ENCODE measurements at places on chromosomes 1 and 21.
A peak's percentile ranks its signal among the peaks of the same experiment; 100 is the strongest.

DNA sequence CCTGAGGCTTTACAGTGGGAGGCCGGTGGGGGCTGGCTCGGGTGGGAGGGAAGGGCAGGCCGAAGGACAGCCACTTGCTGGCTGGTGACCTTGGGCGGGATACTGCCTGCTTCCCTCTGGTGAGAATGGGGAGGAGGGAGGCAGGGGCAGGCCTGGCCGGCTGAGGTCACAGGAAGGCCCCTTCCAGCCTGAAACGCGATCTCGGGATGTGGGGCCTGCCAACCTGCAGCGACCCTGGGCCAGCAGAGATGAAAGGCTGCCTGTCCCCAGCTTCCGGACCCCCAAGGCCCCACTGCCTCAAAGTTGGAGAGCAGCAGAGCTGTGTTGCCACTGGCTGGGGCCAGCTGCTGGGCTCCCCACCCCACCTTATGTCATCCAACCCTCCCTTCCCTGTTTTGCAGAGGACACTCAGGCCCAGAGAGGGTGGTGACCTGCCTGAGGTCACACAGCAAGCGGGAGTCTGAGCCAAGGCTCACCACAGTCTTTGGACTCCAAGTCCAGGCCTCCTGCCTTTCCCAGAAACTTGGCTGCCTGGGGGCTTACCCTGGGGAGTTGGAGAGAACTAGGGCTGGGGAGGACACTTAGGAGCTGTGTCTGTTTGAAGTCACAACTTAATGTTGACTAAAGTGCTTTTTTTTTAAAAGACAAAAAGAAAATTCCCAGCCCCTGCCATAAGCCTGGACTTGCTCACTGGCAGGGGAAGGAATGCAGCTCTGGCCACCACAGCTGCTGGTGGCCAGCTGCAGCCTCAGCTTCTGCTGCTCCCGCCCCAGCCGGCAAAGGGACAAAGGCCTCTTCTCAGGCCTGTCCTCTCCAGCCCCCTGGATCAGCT lies 14.8 kb upstream of the WASF2 start:
- no peak for DNase-seq

DNA sequence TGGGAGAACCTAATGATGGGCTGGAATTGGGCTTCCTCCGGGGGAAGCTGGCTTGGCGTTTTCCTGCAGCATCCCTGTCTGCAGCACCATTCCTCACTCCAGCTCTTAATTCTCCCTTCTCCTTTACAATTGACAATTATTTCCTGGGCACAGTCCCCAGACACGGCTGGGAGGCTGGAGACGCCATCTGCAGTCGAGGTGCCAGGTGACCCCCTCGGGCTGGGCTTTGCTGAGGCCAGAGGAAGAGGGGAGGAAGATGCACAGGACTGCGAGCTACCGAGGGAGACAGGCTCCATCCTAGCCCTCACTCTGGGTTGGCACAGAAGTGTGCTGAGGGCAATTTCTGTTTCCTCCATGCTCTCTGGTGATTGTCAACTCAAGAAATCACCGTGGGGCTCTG lies 453.8 kb downstream of the PTPRU start:
- DNase-seq: no peak

- no peak for DNase-seq
These were observed 14.3 kb upstream of the HNRNPU start for GRCh38 chr1:244878681-244879080.

- DNase-seq: no peak
These were observed 238.3 kb downstream of the HLX start for GRCh38 chr1:221117548-221117951.

DNA sequence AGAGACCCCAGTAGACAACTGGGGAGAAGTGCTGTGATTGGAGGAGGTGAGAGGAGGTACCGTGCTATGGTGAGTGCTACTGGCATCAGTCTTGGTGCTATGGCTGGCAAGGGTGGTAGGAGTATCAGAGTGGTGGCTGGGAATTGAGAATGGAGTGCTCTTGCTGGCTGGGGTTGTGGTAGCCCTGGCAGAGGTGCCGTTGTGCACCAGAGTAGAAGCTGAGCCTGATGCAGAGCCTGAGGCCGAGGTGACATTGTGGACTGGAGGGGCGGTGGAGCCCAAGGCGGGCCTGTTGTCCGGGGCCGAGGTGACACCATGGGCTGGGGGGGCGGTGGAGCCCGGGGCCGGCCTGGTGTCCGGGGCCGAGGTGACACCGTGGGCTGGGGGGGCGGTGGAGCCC lies 14.6 kb downstream of the TRIM46 start:
- DNase-seq: no peak

GRCh38 chr1:201356701-201357100 lies 20.8 kb downstream of the TNNT2 start:
- no peak for DNase-seq

- DNase-seq: no peak
These were observed 89.5 kb downstream of the XCL2 start for GRCh38 chr1:168454211-168454815.

DNA sequence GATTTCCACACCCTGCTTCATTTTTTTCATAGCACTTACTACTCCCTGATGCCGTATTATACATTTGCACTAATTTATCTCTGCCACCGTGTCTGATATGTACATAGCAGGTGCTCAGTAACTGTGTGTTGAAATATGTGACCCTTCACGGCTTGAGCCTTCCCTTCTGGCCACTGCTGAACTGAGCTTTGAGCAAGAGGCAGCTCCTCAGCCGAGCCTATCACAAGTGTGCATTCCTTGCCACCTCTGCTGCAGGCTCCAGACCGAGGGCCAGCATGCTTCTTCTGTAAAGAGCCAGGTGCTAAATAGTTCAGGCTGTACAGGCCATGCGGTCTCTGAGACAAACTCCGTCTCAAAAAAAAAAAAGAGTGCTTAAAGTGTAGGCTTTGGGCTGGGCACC lies 22.6 kb downstream of the PLEKHM2 start:
- no peak for DNase-seq

DNA sequence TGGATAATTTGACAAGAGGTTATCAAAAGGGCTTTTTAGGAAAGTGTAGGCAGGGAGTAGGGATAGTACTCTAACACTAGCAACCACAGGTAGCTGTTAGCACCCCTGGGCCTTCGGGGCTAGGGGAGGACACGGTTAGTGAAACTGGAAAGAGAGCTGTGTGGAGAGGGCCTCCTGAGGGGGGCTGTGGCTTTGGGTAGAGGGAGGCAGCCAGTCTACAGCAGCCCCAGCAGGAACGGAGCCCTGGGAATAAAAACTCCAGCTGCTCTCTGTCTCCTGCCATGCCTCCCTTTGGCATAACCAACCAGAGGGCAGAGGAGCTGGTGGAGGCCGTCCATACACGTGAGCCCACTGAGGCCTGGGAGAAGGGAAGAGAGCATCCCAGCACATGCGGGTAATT lies 223.2 kb downstream of the FOXD2 start:
- DNase-seq: no peak

GRCh38 chr1:89910780-89911179 lies 84.1 kb upstream of the ZNF326 start:
- DNase-seq: no peak

- no peak for DNase-seq
These were observed 14.4 kb downstream of the PHLDA3 start for GRCh38 chr1:201454608-201455007.

DNA sequence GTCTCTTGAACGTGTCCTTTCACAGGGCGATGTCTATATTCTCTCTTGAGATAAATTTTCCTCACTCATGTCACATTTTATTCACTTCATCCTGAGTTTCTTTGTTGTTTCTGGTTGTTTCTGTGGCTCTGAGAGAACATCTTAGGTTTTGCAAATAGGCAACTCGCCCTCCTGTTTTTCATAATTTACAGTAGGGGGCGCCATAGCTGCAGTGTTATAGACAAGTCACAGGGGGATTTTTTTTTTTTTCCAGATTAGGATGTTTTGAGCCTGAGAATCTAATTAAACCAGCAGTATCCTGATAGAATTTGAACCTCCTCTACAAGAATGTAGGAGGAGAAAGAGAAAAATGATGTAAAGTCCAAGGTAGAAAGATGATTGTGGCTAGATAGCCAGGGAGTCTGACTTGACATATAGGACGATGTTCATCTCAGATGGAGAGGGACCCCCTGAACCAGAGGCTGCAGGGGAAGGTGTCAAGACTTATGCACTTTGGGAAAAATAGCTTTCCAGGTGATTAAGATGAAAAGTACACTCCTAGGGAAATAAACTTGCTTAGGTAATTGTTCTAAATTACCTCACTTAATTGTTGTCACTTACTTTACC lies 76.3 kb downstream of the ZP4 start:
- DNase-seq: no peak

DNA sequence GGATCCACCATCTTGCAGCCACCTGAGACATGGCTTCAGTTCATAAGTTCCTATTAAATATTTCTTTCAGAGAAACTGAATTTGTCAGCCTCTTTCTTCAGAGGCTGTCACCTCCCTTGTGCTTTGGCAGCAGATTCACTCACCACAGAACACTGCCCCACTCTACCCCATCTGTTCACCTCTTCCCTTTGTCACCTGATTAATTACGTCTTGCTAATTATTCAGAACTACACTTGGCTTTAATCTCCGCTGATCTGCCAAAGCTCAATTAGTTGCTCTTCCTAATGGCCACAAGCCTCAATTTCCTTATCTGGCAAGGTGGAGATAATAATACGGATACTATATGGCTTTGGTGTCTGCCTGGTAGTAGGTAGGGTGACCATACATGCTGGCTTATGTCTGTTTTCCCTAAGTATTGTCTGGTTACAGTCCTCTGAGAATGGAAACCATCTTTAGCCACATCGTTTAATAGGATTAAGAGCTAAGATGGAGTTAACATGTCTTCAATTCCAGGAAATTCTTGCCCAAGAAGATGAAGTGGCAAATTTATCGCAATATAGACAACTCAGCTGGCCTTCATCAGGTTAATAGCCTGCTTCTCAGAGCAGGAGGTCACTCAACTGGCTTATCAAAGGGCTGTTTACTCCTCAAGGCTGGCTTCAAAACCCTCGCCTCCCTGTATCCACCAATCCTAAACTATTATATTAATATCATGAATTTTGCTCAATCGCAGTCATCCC lies 58.2 kb upstream of the ADAR start:
- DNase-seq: no peak

- DNase-seq: peak; percentile 78
These were observed 25.7 kb upstream of the ABCG1 start for GRCh38 chr21:42193131-42193671.

GRCh38 chr1:229803626-229804217 lies 177.7 kb downstream of the URB2 start:
- no peak for DNase-seq

GRCh38 chr1:99496067-99496466 lies 149.8 kb upstream of the PALMD start:
- DNase-seq: no peak

DNA sequence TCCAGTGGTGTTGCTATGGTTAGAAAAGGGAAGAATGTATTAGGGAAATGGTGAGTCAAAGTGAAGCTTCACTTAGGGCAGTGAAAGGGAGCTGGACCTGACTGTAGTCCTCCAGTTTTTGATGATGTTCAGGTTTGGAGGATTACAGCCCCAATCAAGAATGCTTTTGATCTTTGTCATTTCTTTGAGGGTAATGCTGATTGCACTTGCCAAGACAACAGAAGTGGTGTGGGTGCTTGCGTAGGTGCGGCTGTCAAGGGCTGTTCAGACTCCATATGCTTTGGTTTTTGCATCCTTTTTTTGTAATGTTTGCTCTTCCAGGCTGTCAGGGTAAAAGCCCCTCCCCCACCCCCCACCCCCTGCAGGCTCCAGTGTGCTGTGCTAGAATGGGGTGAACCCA lies 38.9 kb downstream of the HHAT start:
- DNase-seq: no peak

DNA sequence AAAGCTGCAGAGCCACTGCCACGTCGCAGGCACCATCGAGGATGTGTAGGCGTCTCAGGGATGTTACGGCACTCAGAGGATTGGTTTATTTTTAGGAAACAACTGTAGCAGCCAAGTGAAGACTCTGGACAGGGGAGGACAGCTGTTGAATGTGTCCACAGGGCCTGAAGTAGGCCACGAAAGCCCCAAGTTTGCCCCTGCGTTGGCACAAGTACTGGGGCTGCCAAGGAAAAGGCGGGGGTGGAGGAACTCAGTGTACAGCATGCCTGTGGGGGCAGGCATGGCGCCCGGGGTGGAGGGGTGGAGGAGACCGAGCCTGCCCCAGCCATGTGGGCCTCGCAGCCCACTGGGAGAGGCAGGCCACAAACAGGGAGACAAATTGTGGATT lies 89.7 kb downstream of the ADARB1 start:
- DNase-seq: no peak

DNA sequence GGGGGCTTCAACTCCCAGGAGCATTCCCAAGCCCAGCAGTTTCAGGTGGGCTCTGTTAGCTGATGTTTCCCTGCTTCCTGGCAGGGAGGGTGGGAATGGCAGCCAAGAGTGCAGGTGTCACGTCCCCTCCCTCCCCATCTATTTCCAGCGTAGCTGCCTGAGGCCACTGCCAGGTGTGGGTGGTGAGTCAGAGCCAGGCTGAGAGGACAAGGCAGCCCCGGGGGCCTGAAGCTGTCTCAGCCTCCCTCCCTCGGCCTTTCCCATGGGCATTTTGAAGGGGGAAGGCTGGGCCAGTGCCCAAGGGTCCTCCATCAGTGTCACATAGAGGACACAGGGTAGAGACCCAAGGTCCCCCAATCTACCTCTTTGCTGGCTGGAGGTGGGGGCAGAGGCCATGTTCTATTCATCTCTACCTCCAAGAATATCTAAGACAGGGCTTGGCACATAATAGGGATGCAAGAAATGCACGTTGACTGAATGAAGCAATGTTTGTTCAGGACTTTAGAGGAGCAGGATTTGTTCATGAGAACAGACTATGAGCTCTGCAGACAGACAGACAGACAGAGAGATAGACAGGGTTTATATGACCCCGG lies 34.4 kb upstream of the ID3 start:
- no peak for DNase-seq

DNA sequence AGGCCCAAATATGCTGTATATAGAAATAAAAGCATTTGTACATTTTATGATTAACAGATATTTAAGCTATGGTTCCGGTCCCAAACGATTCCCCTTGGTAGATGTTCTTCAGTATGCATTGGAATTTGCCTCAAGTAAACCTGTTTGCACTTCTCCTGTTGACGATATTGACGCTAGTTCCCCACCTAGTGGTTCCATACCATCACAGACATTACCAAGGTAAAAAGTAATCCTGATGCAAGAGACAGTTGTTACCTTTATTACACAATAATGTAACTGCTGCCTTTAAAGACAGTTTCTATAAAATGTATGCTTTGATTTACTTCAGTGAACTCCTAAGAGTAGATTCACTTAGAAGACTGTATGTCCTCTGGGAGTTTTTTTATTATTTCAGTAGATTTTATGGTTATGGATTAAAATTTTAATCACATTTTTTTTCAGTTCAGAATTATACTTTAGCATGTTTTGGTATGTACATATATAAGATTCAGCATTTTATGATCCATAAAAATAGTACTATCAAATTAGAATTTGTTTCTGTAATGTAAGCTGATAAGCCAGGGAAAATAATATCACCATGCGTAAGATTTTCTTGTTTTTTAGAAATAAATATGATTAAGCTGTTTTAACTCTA lies 96.5 kb downstream of the USP25 start:
- DNase-seq: no peak

DNA sequence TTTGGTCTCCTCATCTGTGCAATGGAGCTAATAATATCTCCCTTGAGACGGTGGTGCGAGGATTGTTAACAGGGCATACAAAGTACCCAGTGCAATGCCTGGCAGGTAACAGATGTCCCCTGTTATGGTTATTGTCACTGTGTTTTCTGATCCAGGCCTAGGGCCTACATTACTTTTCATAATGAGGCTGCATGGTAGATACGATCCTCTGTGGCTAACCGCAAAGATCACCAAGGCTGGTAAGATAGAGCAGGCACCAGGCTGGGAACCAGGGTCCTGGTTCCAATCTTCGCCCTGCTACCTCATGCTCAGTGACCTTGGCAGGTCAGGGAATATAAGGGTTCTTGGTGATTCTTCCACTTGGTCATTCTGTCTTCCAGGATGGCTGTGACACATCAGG lies 22.7 kb downstream of the KCNA2 start:
- no peak for DNase-seq

Measured in stimulated activated CD8-positive, alpha-beta memory T cell treated with anti-CD3 and anti-CD28 coated beads, Interleukin-4, amount 100 ng/mL, for 48 hours (primary cell).